ENCODE measurements at places on chromosomes 13 and 19. TPM values are rescaled to one million over a fixed set of nuclear protein-coding genes. Genes with fewer than 3 reads are reported as not detected.

Gene IGFL2
- total RNA-seq: 1.3 TPM

Gene PRTN3
- total RNA-seq: 0.27 TPM

Gene OR7C1
- not detected for total RNA-seq

Gene APC2
- total RNA-seq: 1.2 TPM

Gene NLRP11
- total RNA-seq: 0.05 TPM

Gene SNRNP70
- total RNA-seq: 337 TPM

Gene DAND5
- total RNA-seq: 0.07 TPM

Data from A549 treated with CORT108297 at 1 μM for 4 hours (cell line).